ENCODE measurements at places on chromosomes 4 and X. TPM values are rescaled to one million over a fixed set of nuclear protein-coding genes. Genes with fewer than 3 reads are reported as not detected.

DNA sequence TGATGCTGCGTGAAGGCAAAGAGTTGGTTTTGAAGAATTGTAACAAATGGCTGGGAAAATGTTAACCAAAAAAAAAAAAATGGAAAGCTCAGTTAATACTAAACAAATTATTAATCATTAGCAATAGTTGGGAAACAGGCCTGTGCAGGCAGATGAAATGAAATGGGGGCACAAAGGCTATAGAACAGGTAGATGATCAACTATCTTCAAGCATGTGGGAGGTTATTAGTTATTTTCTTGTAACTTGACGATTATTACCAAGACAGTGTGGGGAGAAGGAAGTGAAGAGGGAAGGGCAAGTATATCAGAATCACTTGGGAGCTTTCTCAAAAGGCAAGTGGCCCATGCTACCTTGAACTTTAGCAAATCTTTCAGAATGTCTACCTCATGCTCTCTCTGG is 351.9 kb downstream of the BCOR start:
- DNase-seq: peak; percentile 62

DNA sequence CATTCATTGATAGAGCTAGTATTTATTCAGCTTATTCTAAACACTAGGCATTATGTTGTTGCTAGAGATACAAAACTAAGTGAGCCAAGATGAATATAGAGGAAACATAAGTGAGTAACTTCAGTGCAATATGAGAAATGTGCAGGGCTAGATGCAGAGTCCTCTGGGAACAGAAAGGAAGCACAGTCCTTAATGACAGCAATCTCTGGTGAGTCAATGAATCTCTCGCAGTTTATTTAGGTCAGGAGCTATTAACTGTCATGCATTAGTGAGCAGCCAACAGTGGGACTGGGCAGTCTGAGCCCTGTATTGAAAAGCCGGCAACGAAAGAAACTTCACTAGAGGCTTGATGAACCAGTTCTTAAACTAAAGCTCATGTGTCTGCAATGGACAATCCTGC is 598.1 kb upstream of the MAGEB2 start:
- DNase-seq: peak; percentile 78

DNA sequence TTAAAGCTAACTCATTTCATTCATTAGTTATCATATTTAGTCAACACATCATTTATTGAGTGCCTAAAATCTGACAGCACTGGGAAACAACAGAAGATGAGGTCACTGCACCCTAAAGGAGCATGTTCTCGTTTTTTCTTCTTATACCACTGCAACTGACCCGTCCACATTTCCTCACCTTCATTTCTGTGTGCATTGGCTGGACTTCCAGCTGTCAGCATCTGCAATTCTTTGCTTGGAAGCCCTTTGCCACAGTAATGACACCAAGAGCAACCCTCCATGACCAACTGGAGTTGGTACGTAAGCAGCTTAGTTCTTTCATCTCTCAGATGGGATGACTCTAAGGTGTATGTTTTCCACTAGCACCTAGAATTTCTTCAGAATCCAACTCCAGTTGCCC is 13.2 kb downstream of the SHROOM3 start:
- no peak for DNase-seq

GRCh38 chr4:34939073-34939472 is 1305.2 kb downstream of the ARAP2 start:
- no peak for DNase-seq

GRCh38 chrX:49129427-49129826 is 5.9 kb upstream of the GPKOW start:
- no peak for DNase-seq

DNA sequence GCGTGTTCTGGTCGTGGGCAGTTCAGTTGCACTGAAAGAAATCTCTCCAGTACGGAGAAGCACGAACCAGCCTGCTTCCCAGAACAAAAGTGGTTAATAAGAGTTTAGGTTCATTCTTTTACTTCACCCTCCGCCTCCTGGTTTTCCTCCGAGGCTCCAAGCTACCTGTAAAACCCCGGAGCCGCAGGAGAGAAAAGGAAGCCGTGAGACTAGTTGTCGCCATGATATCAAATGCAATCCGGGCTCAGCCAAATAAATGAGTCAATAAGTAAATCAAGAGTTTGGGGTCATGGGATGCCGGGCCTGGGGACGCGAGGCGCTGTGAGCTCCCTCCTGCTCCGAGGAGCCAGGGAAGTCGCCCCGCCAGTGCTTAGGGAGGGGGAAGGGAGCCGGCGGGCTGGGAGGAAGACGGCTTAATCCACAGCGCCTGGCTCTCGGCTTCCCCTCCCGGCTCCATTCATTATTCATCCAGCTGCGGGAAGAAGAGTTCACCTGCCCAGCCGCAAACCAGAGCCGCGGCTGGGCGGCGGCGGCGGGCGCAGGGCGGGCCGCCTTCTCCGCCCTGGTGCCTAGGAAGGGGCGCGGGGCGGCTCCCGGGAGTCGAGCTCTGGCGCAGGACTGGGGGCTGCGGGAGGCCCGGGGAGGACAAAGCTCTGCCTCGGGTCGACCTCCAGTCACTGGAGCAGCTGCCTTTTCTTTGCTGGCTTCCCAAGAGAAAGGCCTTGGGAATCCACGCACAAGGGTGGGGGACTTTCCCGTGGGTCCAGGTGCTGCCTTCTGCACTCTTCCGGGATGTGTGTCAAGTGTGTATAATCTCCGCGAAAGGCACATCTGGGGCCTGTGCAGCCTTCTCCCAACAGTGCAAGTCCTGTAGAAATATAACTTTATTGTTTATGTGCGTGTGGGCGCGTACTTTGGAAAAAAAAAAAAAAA is 1.7 kb downstream of the FRAS1 start:
- peak; percentile 36 for DNase-seq

PPARGC1A gene
- total RNA-seq: 62.4 TPM

SRPK3 gene
- 0.17 TPM for total RNA-seq

IQSEC2 gene
- total RNA-seq: 8.2 TPM

PRRG3 gene
- not detected for total RNA-seq
